Tracheal epithelial cell (primary cell): ENCODE measurements at places on chromosomes 13 and 19. TPM values are rescaled to one million over a fixed set of nuclear protein-coding genes. Genes with fewer than 3 reads are reported as not detected.

Gene ANKRD24
- 0.72 TPM in 1 of 2 replicates, not detected in the other for total RNA-seq

Gene GPR4
- total RNA-seq, result not detected in 2 replicates

Gene ADGRE1
- total RNA-seq, result not detected in 2 replicates

Gene LHB
- 1.9 TPM in 1 of 2 replicates, not detected in the other for total RNA-seq

Gene CGB8
- total RNA-seq, result 0.48 TPM in 1 of 2 replicates, not detected in the other

Gene ZNF665
- total RNA-seq, result 2.6 and 3.4 TPM in 2 replicates

Gene KLK6
- 0.85 and 3.1 TPM in 2 replicates for total RNA-seq

Gene PSG6
- not detected in 2 replicates for total RNA-seq

Gene UBE2L5
- total RNA-seq, result not detected in 2 replicates

Gene ZIC5
- total RNA-seq, result not detected in 2 replicates

Gene CACNA1A
- under 0.01 TPM in 1 of 2 replicates, not detected in the other for total RNA-seq

Gene IL17D
- total RNA-seq, result under 0.01 and 0.24 TPM in 2 replicates

Gene CEACAM20
- not detected in 2 replicates for total RNA-seq

Gene SLC25A15
- total RNA-seq, result 24.3 and 27.2 TPM in 2 replicates

Gene PSG2
- not detected in 2 replicates for total RNA-seq

Gene GJB2
- 131 and 380 TPM in 2 replicates for total RNA-seq

Gene WBP4
- 6.0 and 6.5 TPM in 2 replicates for total RNA-seq

Gene SLC10A2
- not detected in 2 replicates for total RNA-seq

Gene ZNF563
- total RNA-seq, result 1.7 and 2.4 TPM in 2 replicates

Gene SIGLEC14
- not detected in 2 replicates for total RNA-seq

Gene ZNF66
- total RNA-seq, result 0.43 and 4.1 TPM in 2 replicates

Gene ARID3A
- total RNA-seq, result 19.2 and 21.4 TPM in 2 replicates
